ENCODE measurements at places on chromosomes 1 and 21.
A peak's percentile ranks its signal among the peaks of the same experiment; 100 is the strongest.

- DNase-seq = no peak
Measured at GRCh38 chr1:208461680-208462079, 217.5 kb upstream of the PLXNA2 start.

GRCh38 chr1:38127428-38127827 is 80.8 kb upstream of the POU3F1 start:
- DNase-seq = peak; percentile 25

GRCh38 chr1:85371021-85371420 is 93.9 kb downstream of the DDAH1 start:
- no peak for DNase-seq

GRCh38 chr1:40820911-40821693 is 37.5 kb downstream of the KCNQ4 start:
- no peak for DNase-seq

DNA sequence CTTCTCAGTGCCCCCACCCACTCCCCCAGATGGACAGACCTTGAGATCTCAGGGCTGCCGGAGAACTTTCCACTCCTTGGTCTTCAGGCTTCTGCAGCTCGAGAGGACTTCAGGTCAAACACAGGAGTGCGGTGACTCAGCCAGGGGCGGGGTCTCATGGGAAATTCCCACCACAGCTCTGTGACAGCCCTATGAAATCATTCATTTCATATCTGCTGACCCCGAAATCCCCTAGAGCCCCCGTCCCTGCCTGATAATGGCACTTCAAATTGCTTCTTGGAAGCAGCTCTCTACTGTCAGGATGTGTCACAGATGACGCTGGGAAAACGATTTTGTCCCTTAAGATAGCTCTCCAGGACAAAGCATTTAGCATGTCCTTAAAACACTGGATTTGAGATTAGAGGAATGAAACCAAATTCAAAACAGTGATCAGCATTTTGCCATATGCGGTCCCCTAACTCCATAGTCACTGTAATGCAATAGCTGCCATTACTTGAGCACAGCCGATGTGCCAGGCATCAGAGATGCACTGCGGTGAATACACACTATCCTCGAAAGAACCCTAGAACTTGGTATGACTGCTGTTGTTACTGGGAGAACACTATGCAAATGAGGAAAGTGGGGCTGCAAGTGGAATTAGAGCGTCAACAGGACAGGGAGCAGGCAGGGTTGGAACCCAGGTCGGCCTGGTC is at the start of gene TNFRSF9:
Gene TNFRSF9, minus strand, starts transcription at position 95 of the 692 bp plus-strand sequence. CDS start 845 bp downstream, outside the sequence.
- DNase-seq = no peak

DNA sequence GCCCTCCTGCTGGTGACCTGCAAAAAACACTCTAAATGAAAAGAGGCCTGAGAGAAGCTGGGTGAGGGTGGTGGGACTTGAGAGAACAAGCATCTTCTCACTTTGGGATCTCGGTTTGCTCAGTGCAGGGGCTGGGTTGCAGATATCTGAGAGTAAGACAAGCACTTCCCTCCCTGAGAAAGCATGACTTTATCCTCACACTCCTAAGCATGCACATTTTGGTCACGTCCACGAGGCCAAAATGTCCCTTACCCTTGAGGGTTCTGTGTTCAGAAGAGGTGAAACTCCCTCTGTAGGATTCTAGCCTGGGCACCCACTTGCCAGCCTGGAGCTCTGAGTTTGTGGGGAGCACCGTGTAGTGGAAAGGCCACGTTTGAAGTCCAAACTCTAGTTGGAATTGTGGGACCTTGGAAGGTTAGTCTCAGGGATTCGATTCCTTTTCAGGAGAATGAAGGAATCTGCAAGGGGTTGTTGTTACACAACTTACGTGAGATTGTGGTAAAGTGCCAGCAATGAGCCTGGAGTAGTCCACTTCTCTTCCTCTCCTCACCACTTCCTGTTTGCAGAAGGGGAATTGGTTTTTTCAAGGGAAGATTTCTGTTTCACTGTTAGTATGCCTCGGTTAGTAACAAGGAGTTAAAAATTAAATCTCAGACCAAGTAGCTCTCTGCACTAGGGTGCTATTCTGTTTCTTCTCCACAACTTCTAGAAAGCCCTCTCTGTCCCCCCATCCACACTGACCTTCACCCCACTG is 3.0 kb downstream of the FCAMR start:
- DNase-seq = no peak

- no peak for DNase-seq
Measured at GRCh38 chr21:29419422-29419821, 120.7 kb downstream of the BACH1 start.

- DNase-seq = no peak
Measured at GRCh38 chr1:67668660-67669059, 16.3 kb upstream of the GADD45A start.

DNA sequence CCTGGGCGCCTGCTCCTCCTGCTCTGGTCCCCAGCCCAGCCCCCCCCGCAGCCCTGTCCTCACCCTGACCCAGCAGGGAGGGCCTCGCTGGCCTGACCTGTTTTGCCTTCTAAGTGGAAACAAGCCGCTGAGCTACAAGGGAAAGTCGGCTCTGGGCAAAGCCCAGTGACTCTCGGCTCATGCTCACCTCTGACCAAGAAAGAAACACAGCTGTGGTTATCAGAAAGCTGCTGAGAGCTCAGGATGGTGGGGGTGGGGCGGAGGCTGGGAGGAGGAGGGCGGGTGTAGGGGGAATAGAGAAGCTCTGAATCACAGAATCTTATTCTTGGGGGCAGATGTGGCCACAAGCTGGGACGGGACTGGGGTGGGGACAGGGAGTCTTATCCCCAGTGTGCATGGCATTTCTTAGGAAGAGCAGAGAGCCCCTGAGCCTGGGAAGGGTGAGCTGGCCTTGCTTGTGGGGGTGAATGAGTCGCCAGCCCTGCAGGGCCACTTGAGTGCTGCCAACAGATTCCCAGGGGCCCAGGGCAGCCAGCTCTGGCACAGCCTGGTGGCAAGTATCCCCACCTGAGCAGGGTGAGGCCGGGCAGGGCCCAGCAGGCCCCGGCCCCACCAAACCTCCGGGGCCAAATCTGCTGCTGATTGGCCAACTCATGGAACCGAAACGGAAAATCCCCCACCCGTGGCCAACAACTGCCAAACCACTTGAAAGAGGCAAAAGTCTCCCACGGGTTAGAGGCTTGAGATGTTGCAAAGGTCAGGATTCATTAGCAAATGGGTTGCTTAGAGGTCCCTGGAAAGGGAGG is 120.6 kb downstream of the SPSB1 start:
- DNase-seq = peak; percentile 83

DNA sequence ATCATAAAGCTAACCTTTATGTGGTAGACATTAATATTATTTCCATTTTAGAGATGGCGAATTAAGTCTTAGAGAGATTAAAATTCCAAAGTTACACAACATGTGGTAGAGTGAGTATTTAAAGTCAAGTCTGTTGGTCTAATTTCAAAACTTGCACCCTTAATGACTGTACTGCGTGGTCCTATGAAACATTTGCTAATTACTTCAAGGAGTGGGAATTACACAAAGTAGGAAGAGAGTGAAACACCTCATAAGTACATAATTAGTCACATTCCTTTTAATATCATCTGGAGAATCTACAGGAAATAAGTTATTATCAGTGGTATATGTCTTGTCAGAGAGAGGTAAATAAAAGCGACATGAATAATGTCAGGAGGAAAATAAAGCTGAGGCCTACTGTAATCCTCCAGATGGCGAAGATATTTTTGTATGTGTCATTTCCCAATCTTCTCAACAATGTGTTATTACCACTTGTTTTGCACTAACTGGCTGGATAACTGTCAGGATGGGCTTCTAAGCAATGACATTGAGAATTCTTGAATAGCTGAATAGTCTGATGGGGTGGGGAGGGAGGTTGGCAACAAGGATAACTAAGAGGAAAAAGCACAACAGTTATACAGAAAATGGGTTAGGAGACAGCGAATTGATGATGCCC is 95.5 kb downstream of the TNFSF18 start:
- DNase-seq = no peak

DNA sequence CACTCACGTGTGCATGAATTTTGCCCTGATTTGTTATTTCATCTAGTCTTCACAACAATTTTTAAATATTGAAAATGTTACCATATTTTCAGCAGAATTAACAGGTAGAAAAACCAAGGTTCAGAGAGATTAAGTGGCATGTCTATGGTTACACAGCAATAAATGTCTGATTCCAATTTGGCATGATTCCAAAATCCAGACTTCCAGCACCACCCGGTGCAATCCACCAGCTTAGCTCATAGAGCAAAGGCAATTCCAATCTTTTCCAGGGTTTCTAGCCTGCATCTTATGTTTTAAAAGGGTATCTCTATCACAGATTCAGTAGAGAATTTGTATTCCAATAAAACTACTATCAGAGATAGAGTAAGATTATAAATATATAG is 161.8 kb downstream of the TPR start:
- DNase-seq = no peak

DNA sequence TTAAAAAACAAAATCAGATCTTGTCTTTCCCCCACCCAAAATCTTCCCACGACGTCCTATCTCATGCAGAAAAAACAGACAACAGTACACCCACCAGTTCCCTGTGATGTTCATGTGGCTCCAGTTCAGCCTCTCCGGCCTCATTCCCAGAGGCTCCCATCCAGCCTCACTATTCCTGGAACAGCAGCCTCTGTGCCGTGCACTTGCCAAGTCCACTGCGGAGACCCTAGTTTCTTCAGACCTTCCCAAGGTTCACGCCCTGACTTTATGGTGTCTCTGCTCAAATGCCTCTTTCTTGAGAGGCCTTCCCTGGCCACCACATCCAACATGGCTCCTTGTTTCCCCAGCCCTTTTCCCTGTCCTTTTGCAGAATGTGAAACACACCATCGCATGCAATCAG is 106.3 kb upstream of the BACE2 start:
- DNase-seq = no peak

DNA sequence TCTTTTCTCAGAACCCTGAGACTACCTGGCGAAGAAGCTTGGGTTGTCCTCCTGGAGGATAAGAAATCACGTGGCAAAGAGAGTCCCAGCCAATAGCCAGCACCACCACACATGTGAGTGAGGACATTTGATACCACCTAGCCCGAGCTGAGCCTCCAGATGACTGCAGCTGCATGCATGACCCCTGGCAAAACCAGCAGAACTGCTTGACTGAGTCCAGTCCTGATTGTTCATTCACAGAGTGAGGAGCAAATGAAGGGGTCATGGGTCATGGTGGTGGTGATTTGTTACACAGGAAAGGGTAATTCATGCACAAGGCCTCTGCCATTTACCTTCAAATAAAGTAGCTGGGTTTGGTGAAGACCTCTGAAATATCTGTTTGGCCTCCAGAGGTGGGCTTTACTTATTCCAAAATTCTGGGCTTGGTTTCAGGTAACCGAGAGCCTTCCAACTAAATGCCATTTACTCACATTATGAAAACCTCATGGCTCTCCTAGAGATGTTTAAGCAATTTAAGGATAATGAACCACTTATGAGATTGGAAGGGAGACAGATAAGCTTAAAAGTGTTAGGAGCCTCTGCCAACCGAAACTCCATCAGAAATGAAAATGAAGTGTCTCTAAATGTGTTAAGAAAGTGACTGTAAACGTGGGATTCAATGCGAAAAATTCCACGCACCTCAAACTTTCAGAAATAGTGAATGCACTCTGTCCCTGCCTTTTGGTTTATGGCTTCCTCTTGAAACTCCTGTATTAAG is 163.3 kb downstream of the SLC35F3 start:
- DNase-seq = no peak

GRCh38 chr21:45109831-45110492 is 35.6 kb downstream of the ADARB1 start:
- no peak for DNase-seq

DNA sequence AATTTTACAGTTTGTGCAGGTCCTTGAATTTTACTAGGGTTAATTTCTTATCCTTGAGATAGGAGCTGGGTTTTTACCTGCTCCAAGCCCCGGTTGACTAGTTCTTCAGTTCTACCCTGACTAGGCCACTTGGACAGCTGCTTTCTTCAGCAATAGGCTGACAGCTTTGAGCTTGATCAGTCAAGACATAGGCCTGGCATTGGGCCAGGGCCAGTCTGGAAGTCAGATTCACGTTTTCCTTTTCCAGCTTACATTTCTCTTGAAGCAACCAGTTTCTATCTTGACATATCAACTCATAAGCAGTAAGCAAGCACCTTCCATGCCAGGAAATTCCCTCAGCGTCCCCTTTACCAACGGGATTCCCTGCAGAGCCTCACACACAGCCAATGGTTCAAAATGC is 63.7 kb upstream of the AJAP1 start:
- DNase-seq = no peak

- DNase-seq = no peak
Measured at GRCh38 chr1:226454349-226454748, 46.5 kb upstream of the PARP1 start.

DNA sequence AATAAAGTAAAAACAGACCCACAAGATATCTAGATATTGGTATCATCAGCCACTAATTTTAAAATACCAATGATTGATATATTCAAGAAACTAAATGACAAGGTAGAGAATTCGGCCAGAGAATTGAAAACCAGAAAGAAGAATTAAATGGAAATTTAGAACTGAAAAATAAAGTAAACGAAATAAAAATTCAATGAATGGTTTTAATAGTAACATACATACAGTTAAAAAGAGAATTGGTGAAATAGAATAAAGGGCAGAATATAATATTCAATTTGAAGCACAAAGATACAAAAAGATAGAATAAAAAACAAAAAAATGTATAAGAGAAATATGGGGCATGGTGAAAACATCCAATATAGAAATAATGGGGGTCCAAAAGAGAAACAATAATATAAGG is 64.0 kb upstream of the GUCA2B start:
- no peak for DNase-seq

DNA sequence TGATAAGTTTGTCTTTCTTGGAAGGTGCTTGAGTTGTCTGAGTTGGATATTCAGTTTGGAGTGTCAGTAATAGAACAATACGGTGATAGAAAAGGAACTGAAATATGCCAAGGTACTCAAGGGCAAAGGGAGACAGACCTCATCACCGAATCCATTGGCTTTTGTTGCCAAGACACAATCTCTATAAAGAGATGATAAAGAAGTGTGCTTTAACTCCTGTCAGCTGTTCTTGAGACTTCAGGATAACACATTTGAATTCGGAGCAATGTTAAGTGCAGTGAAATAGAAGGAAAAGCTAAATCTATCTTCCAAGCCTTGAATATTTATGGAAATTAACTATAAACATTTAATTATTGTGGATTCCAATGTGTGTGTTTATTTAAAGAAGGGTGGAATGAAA is 194.7 kb downstream of the DISC1 start:
- no peak for DNase-seq

DNA sequence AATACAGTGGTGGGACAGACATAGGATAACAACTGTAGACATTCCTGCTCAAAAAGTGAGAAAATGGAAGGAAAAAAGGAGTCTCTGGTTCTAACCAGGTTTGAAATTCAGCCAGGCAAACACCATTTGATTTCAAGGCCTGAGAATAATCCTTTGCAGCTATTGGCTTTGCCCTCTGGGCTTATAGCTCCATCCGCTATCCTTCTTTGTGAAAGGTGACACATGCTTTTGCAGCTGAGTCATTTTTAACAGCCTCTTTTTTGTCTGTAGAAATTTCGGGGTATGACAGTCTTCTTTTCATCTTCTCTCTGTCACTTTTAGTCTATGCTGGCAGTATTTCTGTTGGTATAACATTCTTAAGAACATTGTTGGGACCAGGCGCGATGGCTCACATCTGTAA is 16.2 kb downstream of the SDHC start:
- DNase-seq = no peak

- peak; percentile 71 for DNase-seq
Measured at GRCh38 chr1:111274653-111275052, 16.0 kb upstream of the CHIA start.

- DNase-seq = no peak
Measured at GRCh38 chr21:8993284-8993942, 1528.0 kb upstream of the TPTE start.

Measured in stromal cell of bone marrow (primary cell).